ENCODE measurements at places on chromosomes 16 and 17. TPM values are rescaled to one million over a fixed set of nuclear protein-coding genes. Genes with fewer than 3 reads are reported as not detected.

DNA sequence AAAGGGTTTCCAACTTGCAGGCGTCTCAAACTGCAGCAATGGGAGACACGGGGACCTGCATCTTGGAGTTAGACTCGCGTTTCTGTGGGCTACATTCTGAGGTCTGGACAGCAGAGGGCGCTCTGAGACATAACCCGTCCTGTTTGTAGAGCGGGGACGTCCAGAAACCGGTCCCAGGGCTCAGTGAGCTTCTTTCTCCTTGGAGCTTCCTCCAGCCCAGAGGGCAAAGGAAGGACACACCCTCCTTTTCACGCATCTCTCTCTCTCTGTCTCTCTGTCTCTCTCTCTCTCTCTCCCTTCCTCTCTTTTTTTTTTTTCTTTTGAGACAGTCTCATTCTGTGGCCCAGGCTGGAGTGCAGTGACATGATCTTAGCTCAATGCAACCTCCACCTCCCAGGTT is 19.8 kb downstream of the COX4I1 start:
- H3K36me3 ChIP-seq: no peaks in the 10 kb centered on the region
- no peak overlapping the region for H3K4me3 ChIP-seq
- peaks cover 7% of the 10 kb centered on the region for H3K4me1 ChIP-seq
- H3K27ac ChIP-seq: peak overlapping the region; percentile 8

GRCh38 chr16:12377497-12377896 is 401.0 kb downstream of the SNX29 start:
- peaks cover 5% of the 10 kb centered on the region for H3K4me1 ChIP-seq
- H3K27ac ChIP-seq: no peak overlapping the region
- no peaks in the 10 kb centered on the region for H3K36me3 ChIP-seq
- no peak overlapping the region for H3K4me3 ChIP-seq
- DNase-seq: no peak

DNA sequence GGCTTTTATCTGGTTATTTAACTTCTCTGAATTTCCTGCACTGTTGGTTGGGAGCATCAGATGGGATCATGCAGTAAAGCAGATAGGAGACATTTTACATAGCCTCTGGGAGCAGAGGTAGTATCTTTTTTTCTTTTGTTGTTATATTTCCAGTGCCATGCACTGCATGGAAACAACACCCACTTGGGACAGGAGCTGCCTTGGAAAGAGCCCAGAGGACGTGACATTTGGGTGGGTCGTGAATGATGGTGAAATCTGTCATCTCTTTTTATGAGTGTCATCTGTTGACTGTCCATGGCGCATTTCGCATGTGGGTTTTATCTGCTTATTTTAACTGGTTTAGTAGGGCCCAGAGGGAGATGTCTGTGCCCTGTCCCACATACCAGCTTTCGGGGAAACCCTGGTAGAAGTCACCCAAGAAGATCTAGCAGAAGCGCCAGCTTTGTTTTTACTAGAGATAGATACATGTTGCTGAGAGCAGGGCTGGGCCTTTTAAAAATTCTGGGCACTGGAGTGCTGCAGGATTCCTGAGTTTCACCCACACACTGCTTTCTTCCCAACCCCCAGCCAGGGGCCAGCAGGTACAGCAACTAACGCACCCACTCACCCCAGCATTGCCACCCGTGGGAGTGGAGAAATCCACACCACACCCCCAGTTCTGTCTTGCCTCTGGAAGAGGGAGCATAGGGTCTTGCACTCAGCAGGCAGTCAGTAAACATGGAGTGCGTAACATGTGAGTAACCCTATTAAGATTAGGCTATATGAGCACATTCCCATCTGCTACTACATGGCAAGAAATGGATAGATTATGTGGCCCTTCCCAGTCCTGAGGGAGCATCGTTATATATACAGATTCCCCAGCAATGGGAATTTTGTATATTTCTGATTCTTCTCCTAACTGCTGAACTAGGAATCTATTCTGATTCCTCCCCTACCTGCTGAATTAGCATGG is 8.4 kb upstream of the TERF2 start:
- H3K4me1 ChIP-seq: peaks cover 15% of the 10 kb centered on the region
- DNase-seq: no peak
- H3K4me3 ChIP-seq: no peak overlapping the region
- peaks cover 3% of the 10 kb centered on the region for H3K27me3 ChIP-seq

- no peak overlapping the region for H3K4me3 ChIP-seq
- H3K27me3 ChIP-seq: peaks cover 10% of the 10 kb centered on the region
- H3K36me3 ChIP-seq: no peaks in the 10 kb centered on the region
- peaks cover 2% of the 10 kb centered on the region for H3K4me1 ChIP-seq
- H3K27ac ChIP-seq: no peak overlapping the region
- no peak for DNase-seq
Measured at GRCh38 chr16:27113341-27113841, 46.7 kb downstream of the C16orf82 start.

Gene BCO1
- not detected for total RNA-seq

Gene TAF15
- total RNA-seq: 338 TPM

Gene VPS25
- total RNA-seq: 89.5 TPM

Gene LITAFD
- not detected for total RNA-seq

Gene DGKE
- total RNA-seq: 33.0 TPM
